ENCODE measurements at places on chromosomes 16 and 17.

DNA sequence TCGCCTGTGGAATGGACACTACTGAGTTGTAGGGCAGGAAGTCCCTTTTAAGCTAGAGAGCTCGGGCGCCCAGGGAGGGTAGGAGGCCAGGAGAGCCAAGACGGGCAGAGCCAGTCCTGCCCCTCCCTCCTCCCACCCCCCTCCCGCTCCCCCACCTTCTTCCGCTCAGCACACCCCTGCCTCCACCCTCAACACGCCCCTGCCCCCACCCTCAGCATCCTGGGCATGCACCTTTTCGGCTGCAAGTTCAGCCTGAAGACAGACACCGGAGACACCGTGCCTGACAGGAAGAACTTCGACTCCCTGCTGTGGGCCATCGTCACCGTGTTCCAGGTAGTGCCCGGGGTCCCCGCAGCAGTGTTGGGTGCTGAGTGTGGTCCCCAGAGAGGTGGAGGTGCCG is 18.3 kb downstream of the TPSG1 start:
- DNase-seq = no peak
- H3K27ac ChIP-seq = no peak overlapping the region
- no peaks in the 10 kb centered on the region for H3K4me1 ChIP-seq
- peaks cover 92% of the 10 kb centered on the region for H3K27me3 ChIP-seq
- peaks cover 5% of the 10 kb centered on the region for H3K36me3 ChIP-seq

- H3K27me3 ChIP-seq = no peaks in the 10 kb centered on the region
- H3K27ac ChIP-seq = peak overlapping the region; percentile 96
- DNase-seq = no peak
- peak overlapping the region; percentile 71 for H3K4me3 ChIP-seq
- peaks cover 54% of the 10 kb centered on the region for H3K36me3 ChIP-seq
These were observed 1.5 kb upstream of the KRT23 start for GRCh38 chr17:40938981-40939380.

DNA sequence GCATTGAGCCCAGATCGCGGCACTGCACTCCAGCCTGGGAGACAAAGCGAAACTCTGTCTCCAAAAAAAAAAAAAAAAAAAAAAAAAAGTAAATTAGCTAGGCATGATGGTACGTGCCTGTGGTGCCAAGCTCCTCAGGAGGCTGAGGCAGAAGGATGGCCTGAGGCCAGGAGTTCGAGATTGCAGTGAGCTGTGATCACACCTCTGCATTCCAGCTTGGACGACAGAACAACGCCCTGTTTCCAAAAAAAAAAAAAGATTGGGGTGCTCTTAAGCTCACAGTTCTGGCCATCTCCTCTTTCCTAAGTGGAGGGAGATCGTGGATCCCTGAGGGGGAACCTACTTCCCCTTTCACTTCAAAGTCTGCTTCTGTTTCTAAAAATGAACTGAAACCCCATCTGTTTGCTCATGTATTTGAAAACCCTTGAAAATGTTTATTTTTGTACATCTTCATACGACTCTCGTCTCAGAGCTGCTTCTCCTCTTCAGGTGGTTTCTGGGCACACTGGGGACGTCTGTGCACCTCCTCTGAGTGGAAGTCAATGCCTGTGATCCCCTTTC is 138.8 kb downstream of the PRKCA start:
- no peaks in the 10 kb centered on the region for H3K27me3 ChIP-seq
- H3K4me3 ChIP-seq = no peak overlapping the region
- peaks cover 27% of the 10 kb centered on the region for H3K36me3 ChIP-seq
- DNase-seq = no peak
- no peak overlapping the region for H3K27ac ChIP-seq

DNA sequence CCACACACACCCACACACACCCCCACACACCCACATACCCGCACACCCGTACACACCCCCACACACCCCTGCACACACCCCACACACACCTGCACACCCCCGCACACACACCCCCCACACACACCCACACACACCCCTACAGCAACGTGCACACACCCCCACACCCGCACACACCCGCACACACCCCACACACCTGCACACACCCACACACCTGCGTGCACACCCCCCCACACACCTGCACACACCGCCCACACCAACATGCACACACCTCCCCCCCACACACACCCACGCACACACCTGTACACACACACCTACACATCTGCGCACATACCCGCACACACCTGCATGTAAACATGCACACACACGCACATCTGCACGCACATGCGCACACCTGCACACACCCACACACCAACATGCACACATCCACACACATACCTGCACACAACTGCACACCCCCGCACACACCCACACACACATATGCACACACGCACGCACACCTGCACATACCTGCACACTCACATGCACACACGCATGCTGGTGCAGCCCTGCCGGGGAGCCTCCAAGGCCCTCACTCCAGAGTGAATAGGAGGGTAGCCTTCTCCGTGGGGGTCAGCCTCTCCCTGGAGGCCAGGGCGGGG is 7.5 kb downstream of the ASPSCR1 start:
- no peaks in the 10 kb centered on the region for H3K4me1 ChIP-seq
- peaks cover 34% of the 10 kb centered on the region for H3K36me3 ChIP-seq
- H3K4me3 ChIP-seq = no peak overlapping the region
- no peak overlapping the region for H3K27ac ChIP-seq
- no peaks in the 10 kb centered on the region for H3K27me3 ChIP-seq

DNA sequence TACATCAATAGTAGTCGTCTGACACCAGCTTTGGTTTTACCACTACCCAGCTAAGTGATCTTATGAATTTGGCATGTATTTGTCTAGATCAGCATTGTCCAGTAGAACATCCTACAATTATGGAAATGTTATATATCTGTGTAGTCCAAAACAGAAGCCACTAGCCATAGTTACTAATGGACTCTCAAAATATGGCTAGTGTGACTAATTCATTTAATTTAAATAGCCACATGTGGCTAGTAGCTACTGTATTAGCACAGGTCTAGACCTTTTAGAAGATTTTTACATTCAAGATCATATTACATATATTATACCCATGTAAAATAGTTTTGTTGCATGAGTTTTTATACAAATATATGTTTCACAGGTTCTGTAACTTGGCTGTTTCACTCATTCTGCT is 27.0 kb upstream of the NFAT5 start:
- H3K4me3 ChIP-seq = no peak overlapping the region
- no peak overlapping the region for H3K27ac ChIP-seq
- no peaks in the 10 kb centered on the region for H3K27me3 ChIP-seq
- DNase-seq = no peak

DNA sequence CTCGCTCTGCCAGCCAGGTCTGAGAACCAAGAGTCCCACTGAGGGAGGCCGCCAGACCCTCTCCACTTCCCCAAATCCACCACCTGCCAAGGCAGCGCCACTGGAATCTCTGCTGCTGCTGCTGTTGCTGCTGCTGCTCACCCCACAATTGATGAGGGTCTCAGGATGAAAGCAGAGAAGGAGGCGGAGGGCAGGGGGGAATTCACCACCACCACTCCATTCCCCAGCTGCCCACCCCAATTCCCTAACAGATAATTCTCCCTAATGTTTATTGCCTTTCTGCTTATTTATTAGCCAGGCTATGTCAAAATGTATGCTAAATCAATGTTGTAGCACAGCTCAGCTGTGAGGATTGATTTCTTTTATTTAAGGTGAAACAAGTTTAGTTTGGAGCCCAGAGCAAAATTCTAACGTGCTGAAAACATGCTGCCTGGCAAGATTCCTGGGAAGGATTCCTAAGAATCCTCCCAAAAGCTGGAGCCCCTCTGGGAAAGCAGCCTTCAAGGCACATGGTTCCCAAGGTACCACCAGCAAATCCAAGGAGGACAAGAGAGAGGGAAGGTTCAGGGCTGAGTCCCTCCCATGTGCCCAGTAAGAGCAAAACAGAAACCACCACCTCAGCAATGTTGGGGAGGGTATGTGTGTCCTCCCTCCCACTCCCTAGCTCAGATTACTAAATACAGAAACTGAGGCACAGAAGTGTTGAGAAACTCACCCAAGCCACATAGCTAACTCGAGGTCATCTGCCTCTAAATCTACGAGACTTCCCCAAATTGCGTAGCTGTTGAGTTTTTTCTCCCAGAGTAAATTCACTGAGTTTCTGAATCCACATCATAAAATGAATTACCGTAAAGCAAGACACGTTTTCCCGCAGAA is 12.2 kb upstream of the CDH5 start:
- H3K4me1 ChIP-seq = peaks cover 3% of the 10 kb centered on the region
- no peak overlapping the region for H3K27ac ChIP-seq
- DNase-seq = no peak
- peaks cover 80% of the 10 kb centered on the region for H3K27me3 ChIP-seq

DNA sequence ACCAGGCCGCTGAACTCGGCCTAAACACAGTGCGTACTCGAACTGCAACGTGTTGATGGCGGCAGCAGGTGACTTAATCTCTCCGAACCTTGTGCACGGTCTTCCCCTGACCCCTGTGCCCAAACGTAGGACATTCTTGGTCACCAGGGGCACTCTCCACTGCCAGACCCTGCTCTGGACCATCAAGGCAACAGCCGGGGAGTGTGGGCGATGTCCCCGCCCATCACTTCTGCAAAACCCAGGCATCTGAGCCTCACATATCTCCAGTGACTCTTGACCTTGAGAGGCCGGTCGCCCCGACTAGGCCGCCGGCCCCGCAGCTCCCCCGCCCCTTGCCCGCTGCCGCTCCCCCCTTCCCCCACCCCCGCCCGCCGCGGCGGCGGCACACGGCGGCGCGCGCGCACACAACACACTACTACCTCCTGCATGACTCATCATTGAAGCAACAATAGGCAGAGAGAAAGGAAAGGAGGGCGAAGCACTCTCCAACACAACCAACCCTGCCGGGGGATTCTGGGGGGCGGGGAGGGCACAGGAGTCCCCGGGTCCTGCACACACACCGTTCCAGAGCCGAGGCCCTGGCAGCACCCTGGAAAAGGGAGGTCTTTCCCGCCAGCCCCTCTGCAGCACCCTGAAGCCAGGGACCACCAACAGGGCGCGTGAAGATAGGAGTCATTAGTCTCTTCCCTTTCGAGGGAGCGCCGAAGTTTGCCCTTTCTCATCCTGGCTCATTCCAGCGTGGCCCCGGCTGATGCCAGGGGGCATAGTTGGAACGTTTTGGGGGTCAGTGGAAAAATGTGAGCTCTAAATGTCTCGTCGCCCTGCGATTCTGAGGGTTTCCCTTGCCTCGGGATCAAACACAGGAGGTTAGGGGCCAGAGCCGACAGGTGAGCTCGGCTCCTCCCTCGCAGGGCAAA is 1.9 kb downstream of the MNT start:
- H3K4me1 ChIP-seq = peaks cover 21% of the 10 kb centered on the region
- no peaks in the 10 kb centered on the region for H3K27me3 ChIP-seq
- H3K36me3 ChIP-seq = peaks cover 86% of the 10 kb centered on the region
- peak; percentile 49 for DNase-seq

DNA sequence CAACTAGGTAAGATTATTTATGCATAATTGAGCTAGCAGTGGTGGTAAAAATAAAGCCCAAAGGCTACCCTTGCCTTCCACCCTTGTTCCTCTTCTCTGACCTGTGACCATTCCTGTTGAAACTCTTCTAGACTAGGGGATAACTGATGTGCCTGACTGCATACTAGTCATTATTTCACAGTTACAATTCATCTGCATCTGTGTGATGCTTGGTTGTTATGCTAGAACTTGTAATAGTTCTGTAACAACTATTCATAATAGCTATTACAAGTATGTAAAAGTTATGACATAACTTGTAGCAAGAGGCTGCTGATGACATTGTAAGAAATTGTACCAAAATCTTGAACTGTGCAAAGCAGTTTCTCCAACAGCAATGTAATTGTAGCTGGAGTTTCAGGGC is 2.4 kb upstream of the VAC14 start:
- DNase-seq = no peak
- no peak overlapping the region for H3K27ac ChIP-seq
- H3K4me3 ChIP-seq = no peak overlapping the region

Data from Calu3 (cell line).